ENCODE measurements at places on chromosomes 2 and 18.
A peak's percentile ranks its signal among the peaks of the same experiment; 100 is the strongest.

DNA sequence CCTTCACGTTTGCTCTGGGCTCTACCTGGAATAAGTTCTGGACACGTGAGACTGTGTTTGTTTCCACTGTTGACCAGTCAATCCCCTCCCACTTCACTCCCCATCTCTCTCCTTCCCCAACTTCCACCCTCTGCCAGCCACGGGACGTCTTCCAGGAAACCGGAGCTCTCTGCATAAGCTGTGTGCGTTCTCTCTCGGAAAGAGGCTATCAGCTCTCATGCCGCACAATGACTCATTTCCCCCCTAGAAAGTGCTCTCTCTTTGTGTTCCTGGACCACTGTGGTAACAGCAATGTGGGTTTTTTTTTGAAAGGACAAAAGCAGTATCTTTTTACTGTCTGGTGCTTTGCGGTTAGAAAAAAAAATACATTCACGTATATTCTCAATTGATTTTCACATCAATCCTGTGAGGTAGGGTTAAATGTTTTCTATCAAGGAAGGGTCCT, 10.2 kb downstream of the PROKR1 start:
- peak; percentile 37 for DNase-seq

- DNase-seq: peak; percentile 78
Observed at GRCh38 chr18:11937874-11938478, 29.9 kb upstream of the MPPE1 start.

GRCh38 chr2:194545978-194546377, 1111.0 kb upstream of the SLC39A10 start:
- peak; percentile 13 for DNase-seq

DNA sequence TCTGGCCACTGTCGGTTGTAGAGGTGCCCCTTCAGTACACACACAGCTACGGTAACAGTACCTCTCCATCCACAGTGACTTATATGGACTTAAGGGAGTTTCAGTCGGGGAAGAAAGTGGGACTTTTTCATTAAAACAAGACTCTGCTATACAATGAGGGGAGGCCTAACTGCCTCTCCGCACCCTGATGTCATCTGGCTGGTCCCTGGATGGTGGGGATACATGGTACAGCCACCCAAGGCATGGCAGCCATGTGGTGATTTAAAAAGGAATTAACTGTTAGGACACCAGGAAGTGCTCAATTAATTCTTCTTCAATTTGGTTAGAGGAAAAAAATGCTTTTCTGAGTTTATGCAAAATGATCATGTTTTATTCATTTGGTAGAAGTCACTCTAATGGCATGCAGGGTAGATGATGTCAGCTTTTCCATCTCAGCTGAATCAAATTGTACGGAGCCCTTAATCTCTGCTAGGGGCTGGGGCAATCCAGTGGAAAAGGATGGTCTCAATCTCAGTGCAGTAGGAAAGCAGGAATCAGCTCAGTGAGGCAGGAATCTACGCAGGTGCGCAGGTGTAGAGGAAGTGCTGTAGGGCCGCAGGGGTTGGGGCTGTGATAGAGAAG, 243.9 kb downstream of the PRKCE start:
- no peak for DNase-seq

GRCh38 chr18:57831597-57832377, 28.7 kb upstream of the ATP8B1 start:
- DNase-seq: no peak

GRCh38 chr2:85708641-85709040, 14.5 kb downstream of the GNLY start:
- no peak for DNase-seq

GRCh38 chr2:128750328-128751165, 431.9 kb upstream of the HS6ST1 start:
- no peak for DNase-seq

DNA sequence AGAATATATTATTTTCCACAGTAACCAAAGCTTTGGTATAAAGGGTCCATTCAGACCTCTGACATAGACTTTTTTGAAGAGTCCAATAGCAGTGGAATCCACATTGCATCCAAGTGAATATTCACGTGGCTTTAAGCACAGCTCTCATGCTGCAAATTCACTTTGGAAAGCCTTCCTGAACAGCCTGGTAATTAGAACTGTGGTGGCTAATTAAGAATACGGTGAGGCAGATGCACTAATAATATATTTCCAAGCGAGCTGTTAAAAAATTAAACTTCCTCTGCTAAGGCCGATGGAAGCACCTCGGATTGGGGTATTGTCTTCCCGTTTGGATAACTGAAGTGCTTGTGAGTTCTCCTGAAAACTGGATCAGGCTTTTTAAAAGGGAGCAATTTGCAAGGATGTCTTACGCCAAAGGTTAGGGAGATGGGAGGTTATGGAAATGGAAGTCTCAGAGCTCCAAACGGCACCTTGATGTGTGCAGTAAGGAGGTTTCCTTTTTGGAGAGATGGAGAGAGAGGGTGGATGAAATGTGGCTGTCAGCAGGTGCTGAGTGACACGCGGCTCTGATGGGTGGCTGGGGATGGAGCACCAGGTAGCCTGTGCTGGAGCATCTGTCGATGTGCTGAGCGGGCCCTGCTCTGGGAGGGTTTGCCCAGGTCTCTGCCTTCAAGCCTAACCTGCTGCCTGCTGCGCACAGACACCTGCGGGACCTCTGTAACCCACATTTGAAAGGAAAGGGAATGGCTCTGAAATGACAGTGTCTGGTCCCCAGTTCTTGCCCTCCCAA, 37.5 kb downstream of the CABLES1 start:
- no peak for DNase-seq

- DNase-seq: no peak
Observed at GRCh38 chr2:126953483-126953882, 54.8 kb downstream of the TEX51 start.

- no peak for DNase-seq
Observed at GRCh38 chr18:303011-303410, 35.2 kb upstream of the THOC1 start.

DNA sequence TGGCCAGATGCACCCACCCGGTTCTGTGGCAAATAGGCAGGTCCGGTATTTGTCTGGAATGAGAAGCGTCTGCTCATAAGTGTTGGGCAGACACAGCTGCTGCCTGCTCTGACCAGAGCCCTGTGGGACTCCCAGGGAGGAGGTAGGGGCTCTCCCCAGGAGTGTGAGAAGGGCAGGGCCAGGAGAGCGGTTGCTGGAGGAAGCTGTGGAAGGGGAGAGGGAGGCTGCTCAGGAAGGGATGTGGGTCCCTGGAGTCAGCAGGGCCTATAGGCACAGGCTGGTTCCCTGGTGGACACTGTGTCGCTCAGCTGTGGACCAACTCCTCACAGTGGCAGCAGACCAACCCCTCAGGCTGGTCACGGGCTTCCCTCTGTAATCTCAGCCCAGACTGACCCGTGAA, 109.2 kb downstream of the DYSF start:
- no peak for DNase-seq

- peak; percentile 45 for DNase-seq
Observed at GRCh38 chr2:175036582-175037018, 31.4 kb upstream of the CHN1 start.

- DNase-seq: no peak
Observed at GRCh38 chr2:150585221-150585971, 97.9 kb upstream of the RND3 start.

DNA sequence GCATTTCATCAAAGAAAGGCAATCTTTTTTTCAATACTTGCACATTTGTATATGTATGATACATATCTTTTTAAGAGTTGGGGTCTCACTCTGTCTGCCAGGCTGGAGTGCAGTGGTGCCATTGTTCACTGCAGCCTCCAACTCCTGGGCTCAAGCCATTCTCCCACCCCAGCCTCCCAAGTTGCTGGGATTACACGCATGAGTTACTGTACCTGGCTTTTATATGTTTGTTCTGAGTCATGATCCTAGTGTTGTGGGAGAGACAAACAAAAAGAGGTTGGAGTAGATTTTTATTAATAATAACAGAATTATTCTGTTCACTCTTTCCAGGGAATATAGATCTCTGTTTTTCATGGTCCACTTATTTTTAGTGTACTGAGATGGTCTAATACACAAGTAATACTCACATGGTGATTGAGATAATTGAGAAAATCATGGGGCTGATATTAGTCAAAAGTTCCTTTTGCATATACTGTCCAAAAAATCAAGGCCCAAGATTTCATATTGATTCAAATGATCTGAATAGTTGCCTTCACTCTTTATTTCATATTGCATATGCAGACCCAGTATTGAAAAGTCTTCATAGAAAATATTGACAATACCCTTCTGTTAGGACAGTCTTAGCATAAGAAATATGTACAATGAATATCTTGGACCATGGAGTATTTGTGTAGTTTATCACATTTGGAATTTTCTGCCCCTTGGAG, 138.3 kb downstream of the FMNL2 start:
- peak; percentile 63 for DNase-seq
